ENCODE measurements at places on chromosomes 12 and 14. TPM values are rescaled to one million over a fixed set of nuclear protein-coding genes. Genes with fewer than 3 reads are reported as not detected.
A peak's percentile ranks its signal among the peaks of the same experiment; 100 is the strongest.

CLEC12A gene
- total RNA-seq: not detected

MIP gene
- not detected for total RNA-seq

OR6C70 gene
- total RNA-seq: not detected

DNA sequence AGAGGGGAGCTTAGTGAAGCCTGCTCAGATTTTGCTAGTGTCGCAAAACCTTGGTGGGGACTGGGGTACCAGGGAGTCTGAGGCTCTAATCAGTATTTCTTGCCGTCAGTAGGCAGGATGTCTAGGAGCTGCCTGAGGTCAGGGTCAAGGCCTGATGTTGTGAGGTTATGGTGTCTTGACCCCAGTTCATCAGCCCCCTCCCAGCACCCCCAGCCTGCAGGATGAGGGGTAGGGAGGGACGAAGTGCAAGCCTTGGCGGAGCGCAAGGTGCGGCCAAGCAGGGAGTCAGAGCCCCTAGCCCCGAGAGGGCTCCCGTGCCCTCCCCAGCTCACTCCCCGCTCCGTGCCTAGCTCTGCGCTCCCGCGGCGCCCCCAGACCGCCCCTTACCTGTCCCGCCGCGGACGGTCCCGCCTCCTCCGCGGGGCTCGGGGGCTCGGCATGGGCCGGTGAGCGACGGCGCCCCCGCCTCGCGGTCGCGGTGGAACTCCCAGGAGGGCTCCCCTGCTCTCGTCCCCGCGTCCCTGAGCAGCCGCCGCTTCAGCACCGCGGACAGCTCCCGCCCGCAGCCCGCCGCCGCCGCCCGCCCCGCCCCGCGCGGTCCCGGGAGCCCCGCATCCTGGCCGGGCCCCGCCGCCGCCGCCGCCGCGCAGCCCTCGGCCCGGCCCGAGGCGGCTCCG lies 347 bp downstream of the SYNDIG1L start:
- no peak overlapping the region for H3K4me3 ChIP-seq
- peak; percentile 93 for DNase-seq
- peaks cover 10% of the 10 kb centered on the region for H3K4me1 ChIP-seq
- H3K36me3 ChIP-seq: no peaks in the 10 kb centered on the region
- no peak overlapping the region for H3K27ac ChIP-seq

- no peaks in the 10 kb centered on the region for H3K36me3 ChIP-seq
- peaks cover 12% of the 10 kb centered on the region for H3K4me1 ChIP-seq
- DNase-seq: no peak
- H3K27ac ChIP-seq: no peak overlapping the region
Measured at GRCh38 chr14:51328772-51329353, 88.8 kb downstream of the TMX1 start.

GLI1 gene
- total RNA-seq: 5.6 TPM

CCDC177 gene
- total RNA-seq: 5.8 TPM

DNA sequence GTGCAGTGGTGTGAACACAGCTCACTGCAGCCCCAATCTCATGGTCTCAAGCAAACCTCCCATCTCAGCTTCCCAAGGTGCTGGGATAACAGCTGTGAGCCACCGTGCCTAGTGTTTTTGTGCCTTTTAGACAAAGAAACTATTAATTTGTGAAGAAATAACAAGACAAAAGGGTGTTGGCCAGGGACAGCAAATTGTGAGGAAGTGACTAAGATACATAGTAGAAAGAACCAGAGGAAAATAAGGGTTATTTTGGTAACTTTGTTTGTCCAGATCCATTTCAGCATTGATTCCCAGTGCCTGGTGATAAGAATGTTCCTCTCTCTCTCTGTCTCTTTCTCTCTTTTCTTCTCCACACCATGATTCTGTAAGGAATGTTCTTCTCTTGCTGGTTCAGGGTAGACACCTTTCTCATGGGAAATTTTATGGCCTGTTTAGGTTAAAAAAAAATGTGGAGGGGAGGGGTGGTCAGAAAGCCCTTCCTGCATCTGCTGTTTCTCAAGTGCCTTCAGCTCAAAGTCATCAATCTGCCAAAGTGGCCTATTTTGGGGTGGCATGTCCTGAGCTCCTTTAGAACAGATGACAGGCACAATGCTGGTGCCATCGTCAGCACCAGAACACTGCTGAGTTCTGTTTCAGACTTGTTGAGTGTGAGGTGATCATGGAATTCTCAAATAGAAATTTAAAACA lies 184.4 kb upstream of the EEA1 start:
- no peak overlapping the region for H3K27ac ChIP-seq
- no peak overlapping the region for H3K4me3 ChIP-seq
- H3K27me3 ChIP-seq: no peaks in the 10 kb centered on the region
- H3K4me1 ChIP-seq: peaks cover 13% of the 10 kb centered on the region
- no peak for DNase-seq
- no peaks in the 10 kb centered on the region for H3K36me3 ChIP-seq

DNA sequence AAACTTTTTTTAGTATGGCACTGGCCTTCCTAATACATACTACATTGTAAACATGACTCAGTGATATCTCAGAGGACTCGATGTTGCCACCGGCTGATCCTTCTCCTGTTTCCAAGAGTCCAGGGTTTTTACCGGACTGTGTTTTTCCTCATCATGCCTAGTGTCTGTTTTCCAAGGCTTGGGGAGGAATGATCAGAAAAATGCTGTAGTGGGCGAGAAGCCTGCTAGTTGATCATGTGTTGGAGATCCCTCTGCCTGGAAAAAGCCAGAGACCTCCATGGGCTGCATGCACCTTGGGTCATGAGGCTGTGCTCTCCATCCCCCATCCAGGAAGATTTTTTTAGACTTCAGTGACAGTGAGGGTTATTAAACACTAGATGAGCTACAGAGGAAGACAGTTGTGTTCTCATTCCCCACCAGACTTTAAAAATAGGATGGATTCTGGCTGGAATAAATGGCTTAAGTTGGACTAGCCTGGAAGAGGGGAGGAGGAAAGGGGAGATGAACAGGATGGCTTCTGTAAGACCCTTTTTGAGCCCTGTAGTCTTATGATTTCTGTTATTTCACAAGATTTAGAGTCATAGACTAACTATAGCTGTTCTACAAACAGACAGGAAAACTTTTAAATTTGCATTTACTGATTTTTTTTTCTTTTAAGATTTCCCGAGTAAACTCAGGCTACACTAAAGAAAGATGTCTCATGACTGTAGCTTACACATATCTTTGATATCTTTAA lies 145.7 kb downstream of the SAMD4A start:
- H3K4me3 ChIP-seq: no peak overlapping the region
- no peak overlapping the region for H3K27ac ChIP-seq
- H3K4me1 ChIP-seq: no peaks in the 10 kb centered on the region
- no peak for DNase-seq
- H3K36me3 ChIP-seq: no peaks in the 10 kb centered on the region

DNA sequence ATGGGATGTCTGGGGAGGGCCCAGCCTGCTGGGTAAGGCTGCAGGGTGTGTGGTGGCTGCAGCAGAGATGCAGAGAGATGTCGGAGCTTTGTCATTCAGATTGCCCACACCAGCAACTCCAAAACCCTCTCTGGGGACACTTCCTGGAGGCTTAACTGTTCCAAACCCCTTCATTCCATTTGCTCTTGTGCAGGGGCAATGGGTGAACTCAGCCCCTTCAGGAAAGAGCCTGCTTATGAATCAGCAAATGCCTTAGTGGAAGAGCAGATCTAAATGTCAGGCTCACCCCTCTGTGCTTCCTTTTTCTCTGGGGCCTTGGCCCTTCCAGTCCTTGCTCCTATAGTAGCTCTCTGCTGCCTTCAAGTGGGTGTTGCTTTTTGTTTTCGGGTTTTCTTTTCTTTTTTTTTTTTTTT lies 36.7 kb upstream of the GPATCH2L start:
- no peaks in the 10 kb centered on the region for H3K4me1 ChIP-seq
- no peaks in the 10 kb centered on the region for H3K27me3 ChIP-seq
- no peak overlapping the region for H3K27ac ChIP-seq
- DNase-seq: peak; percentile 71
- H3K4me3 ChIP-seq: no peak overlapping the region

DNA sequence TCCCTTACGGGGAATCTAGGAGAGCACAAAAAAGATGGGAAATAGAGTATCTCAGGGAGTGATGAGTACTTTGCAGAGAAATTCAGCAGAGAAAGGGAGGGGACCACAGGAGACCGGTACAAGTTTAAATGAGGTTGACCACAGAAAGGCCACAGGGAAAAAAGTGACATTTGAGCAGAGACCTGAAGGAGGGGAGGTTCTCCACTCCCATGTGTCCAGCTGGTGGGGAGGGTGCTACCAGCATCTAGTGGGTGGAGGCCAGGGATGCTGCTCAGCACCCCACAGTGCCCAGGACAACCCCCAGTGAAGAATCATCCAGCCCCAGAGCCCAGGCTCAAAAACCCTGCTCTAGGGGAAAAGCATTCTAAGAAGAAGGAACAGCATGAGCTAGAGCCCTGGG lies 34.6 kb downstream of the TESC start:
- H3K27me3 ChIP-seq: no peaks in the 10 kb centered on the region
- H3K36me3 ChIP-seq: no peaks in the 10 kb centered on the region
- H3K4me3 ChIP-seq: no peak overlapping the region
- DNase-seq: no peak
- peaks cover 6% of the 10 kb centered on the region for H3K4me1 ChIP-seq

SYCP3 gene
- not detected for total RNA-seq

DNA sequence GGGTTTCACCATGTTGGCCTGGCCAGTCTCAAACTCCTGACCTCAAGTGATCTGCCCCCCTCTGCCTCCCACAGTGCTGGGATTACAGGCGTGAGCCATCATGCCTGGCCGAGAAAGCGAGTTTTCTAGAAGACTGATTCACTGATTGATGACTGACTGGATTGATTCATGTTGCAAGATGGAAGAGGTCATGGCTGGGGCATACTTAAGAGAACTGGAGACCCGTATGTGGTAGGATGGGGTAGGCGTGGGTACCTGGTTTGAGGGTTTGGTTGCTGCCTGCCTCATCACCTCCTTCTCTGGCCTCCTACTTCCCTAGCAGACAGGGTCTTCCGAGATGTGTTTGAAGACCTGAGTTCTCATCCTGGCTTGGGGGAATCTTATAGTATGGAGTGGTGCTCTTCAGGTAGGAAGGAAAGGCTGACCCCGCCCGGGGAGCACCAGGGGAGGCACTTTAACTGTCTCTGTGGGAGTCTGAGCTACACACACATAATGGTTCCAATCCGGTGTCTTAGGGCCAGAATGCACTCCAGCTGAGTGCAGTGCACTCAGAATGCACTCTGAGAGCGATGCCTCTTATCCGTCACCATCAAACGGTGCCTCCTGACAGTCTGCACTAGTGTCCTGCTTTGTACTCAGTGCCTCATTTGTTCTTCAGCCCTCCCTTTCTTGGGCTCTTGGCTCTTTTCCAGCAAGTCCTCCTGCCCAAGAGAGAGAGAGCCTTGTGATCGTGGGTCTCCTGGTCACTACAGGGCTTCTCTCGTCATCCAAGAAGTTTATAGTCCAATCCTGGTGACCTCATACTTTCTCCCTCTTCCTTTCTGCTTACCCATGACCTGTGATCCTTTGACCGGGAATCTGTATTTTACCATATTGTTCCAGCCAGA lies 19.7 kb downstream of the PLEKHG3 start:
- no peaks in the 10 kb centered on the region for H3K27me3 ChIP-seq
- H3K36me3 ChIP-seq: peaks cover 11% of the 10 kb centered on the region
- H3K27ac ChIP-seq: no peak overlapping the region
- no peak for DNase-seq

ADAM21 gene
- not detected for total RNA-seq

GRCh38 chr12:22617630-22618029 lies 7.3 kb upstream of the ETNK1 start:
- DNase-seq: no peak

GRCh38 chr14:71372411-71372838 lies 465.2 kb downstream of the PCNX1 start:
- no peak for DNase-seq
- H3K36me3 ChIP-seq: no peaks in the 10 kb centered on the region
- no peaks in the 10 kb centered on the region for H3K27me3 ChIP-seq
- H3K27ac ChIP-seq: no peak overlapping the region

- peaks cover 11% of the 10 kb centered on the region for H3K4me1 ChIP-seq
- DNase-seq: peak; percentile 20
- no peak overlapping the region for H3K27ac ChIP-seq
- H3K4me3 ChIP-seq: no peak overlapping the region
Measured at GRCh38 chr12:105552056-105552455, 221.6 kb downstream of the C12orf75 start.

DNA sequence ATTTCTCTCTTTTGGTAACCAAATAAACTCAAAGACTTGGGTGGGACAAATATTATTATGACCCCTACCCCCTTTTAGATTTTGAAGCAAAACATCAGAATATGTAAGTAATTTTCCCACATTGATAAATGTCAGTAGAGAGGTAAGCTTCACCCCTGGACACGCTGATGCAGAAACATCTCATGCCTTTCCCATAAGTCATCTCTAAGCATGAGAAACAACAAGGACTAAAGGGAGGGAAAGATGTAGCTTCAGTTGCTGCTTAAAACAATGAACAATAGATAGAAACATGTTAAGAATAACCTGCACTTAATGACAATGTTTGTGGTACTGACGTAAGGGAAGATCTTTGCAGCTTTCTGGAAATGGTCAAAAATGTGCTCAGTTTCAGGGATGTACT lies 56.3 kb upstream of the SLC8A3 start:
- no peaks in the 10 kb centered on the region for H3K4me1 ChIP-seq
- no peak overlapping the region for H3K27ac ChIP-seq
- no peaks in the 10 kb centered on the region for H3K36me3 ChIP-seq
- no peak for DNase-seq

LRIG3 gene
- total RNA-seq: 207 TPM

Measured in endodermal cell (in vitro differentiated cells).